ENCODE measurements at places on chromosomes 1 and 21. TPM values are rescaled to one million over a fixed set of nuclear protein-coding genes. Genes with fewer than 3 reads are reported as not detected.

TBCE gene
- 60.1 TPM for polyA plus RNA-seq

GRCh38 chr1:224287714-224288113 is 42.3 kb downstream of the NVL start:
- no peak for DNase-seq

GRCh38 chr1:172699111-172699510 is 40.2 kb downstream of the FASLG start:
- no peak for DNase-seq

GRCh38 chr1:225945564-225945963 is 4.5 kb upstream of the LEFTY2 start:
- no peak for DNase-seq

- DNase-seq, result no peak
These were observed 28.0 kb downstream of the COL6A2 start for GRCh38 chr21:46125846-46126301.

Data from left renal pelvis (tissue), 4 donors.